ENCODE measurements at places on chromosomes 13 and 19.

- no peak for DNase-seq
Measured at GRCh38 chr19:3067563-3067962, 5.3 kb upstream of the TLE5 start.

- no peak for DNase-seq
Measured at GRCh38 chr19:50024719-50025021, 502 bp downstream of the VRK3 start.

DNA sequence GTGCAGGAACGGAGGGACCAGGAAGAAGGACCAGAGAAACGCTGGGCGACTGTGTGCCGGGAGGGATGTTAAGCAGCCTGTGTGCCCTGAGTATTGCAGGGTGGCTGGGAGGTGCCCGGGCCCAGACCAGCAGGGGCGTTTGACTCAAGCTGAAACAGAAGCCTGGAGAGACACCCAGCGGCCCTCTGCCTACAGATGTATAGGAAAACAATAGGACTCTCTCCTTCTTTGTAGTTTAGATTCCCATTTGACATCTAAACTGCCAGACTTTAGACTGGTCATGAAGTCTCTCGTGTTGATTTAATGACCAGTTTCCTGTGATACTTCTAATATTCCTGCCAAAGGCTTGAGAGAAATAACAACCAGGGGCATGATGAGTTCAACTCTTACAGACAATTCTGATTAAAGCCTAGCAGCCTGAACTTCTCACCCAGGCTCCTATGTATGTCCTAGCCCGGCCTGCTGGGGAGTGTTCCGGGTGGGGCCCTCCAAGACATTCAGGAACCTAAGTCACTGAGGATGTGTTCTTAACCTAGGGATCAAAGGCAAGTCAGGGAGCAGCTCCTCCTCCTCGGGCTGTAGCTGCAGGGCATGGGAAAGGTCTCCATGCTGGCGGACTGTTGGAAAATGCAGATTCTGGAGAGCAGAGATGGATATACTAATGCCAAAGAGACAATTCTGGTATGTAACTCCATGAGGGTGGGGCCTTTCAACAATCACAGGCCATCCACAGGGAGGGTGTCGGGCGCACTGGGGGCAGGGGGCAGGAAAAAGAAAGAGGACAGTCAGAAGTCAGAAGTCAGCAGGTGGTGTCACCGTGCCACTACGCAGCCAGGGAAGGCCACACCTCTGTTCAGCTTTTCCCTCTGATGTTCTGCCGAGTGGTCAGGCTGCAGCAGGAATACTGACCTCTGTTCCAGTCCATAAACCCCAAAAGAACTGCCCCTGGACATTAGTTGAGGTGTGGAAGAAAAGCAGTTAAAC lies 131.8 kb downstream of the STARD13 start:
- DNase-seq: peak; percentile 48

GRCh38 chr19:7971553-7972520 lies 28.4 kb upstream of the TIMM44 start:
- no peak for DNase-seq

- DNase-seq: no peak
Measured at GRCh38 chr19:17172624-17173345, 42.4 kb upstream of the USE1 start.

DNA sequence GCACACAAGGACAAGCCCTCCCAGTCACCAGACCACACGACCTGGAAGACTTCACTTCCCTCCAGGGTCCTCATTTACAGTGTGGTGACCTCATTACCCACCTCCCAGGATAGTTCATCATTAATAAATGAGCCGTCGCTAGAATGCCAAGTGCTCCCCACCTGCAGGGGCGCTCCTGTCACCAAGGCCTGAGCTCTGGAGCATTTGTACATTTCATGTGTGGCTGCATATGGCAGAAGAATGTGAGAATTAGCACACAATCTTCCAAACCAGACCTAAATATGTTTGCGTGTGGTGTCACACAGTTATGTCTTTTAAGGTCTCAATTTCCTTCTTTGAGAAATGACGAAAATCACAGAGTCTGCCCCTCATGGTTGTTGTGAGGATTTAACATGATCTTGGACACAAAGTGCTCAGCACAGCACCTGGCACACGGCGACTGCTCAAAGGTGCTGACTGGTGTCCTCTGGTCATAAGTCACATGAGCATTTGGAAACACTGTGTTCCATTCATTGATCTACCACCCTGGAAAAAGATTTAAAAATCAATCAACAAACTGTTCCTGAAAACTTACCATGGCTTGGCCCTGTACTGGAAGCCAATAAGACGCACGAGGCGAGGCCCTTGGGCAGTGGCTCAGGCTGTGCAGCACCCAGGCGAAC lies 150.6 kb upstream of the SPACA7 start:
- DNase-seq: no peak

- DNase-seq: no peak
Measured at GRCh38 chr13:47420568-47420967, 523.7 kb upstream of the HTR2A start.

- DNase-seq: no peak
Measured at GRCh38 chr13:51688937-51689662, 104.8 kb downstream of the WDFY2 start.

DNA sequence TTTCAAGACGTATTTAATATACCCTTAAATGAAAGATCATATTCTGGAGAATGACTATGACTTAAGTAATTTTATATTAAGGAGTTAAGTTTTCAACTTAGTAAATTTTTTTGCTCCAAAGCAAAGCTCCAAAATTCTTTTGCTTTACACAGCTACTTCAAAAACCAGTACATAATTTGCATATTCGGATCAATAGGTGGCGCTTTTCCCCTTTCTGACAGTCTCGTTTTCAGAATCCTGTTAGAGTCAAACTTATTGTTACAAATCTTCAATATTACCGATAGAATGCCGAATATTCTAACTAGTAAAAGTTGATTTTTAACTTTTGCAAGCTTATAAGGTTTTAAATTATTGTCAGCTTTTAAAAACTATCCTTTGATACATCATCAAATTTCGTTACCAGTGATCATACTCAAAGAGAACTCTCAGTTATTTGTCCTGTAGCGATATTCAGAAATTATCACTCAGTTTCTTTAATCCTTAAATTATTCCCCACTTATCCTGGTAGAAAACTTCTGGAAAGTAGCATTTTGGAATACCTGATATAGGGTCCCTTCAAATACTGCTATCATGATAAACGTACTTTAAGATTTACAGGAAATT lies 852.7 kb upstream of the KLHL1 start:
- DNase-seq: no peak

DNA sequence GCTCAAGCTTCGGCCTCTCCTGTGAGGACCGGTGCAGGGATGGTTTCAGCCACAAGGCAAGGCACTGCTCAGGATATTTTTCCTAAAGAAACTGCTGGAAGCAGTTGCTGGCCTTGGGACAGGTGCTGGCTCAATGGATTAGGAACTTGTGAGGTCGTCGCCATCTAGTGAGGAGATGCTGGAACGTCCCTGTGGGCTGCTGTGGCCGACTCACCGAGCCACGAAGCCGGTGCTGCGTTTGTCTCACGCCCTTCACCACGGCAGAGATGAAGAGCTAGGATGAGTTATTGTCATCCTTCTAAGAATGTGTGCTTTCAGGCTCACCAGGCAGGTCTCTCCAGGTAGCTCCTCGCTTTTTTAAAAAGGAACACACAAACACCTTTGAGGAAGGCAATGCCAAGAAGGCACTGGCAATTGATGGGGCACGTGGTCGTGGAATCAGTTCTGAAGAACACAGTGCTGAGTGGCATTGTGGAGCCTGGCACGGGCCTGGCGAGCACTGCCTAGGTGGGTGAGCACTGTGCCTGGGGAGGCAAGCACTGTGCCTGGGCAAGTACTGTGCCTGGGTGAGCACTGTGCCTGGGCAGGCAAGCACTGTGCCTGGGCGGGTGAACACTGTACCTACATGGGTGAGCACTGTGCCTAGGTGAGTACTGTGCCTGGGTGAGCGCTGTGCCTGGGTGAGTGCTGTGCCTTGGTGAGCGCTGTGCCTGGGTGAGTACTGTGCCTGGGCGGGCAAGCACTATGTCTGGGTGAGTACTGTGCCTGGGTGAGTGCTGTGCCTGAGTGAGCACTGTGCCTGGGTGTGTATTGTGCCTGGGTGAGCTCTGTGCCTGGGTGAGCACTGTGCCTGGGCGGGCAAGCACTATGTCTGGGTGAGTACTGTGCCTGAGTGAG lies 140.4 kb downstream of the TEX29 start:
- DNase-seq: peak; percentile 36

GRCh38 chr19:2391118-2391725 lies 31.2 kb downstream of the TMPRSS9 start:
- no peak for DNase-seq

- DNase-seq: no peak
Measured at GRCh38 chr13:76720821-76721220, 165.4 kb downstream of the KCTD12 start.

- no peak for DNase-seq
Measured at GRCh38 chr19:45508417-45508860, 1.2 kb downstream of the VASP start.

GRCh38 chr13:94613051-94613450 lies 11.4 kb downstream of the GPR180 start:
- no peak for DNase-seq

DNA sequence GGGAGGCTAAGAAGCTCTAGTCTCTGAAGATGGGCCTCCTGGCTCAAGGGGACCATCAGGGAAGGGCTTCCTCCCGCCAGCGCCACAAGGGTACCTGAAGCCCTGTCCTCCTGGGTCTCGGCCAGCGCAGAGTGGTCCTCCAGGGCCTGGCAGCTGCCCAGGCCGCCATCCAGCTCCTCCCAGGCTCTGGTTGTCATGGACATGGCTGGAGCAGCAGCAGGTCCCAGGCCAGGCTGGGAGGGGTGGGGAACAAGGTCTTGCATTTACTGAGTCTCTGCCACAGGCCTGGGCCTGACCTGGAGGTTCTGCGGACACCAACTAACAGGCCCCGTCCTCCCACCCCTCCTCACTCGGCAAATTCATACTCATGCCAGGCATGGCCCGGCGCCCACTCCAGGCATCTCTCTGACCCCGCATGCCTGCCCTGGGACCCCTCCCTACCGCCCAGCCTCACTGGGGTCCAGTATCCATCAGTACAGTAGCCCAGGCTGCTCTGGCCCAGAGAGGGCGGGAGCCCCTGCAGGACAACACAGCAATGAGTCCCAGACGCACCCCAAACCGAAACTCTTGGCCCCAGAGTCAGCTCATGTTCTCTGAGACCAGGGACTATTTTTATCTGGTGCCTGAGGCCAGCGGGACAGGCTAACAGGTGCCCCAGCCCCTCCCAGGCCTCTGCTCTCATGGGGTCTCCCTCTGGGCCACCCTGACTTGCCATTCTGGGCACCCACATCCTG lies 938 bp downstream of the JSRP1 start:
- no peak for DNase-seq

- no peak for DNase-seq
Measured at GRCh38 chr13:50531917-50532899, 311.3 kb downstream of the DLEU7 start.

DNA sequence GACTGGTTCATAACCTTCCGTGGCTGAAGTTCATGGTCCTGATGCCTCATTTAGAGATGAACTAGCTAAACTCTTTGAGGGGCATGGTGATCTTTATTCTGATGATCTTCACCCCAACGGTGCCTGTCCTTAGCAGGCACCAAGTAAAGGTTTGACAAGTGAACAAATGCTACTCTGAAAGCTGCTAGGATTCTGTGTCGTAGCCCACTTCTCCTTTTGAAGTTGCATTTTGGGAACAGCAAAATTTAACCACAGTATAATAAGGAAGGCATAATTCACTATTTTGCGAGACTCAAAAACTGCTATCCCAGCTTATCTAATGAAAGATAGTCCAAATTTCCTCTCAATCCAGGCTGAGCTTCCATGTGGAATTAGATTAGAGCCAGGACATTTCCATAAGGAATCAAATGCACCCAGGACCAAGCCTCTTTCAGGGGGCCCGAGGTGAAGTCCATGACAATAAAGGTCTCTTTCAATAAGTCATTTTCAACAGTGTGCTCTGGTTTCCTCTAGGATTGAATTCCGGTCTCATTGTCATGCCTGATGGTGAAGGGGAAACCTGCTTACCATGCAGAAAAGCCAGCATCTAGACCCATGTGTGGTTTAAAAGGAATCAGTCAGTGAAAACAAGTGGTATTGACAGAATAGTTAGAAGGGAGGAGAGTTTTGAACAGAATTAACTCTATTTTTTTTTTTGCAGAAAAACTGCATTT lies 23.1 kb downstream of the SIAH3 start:
- no peak for DNase-seq

GRCh38 chr13:93477238-93477637 lies 250.6 kb downstream of the GPC6 start:
- DNase-seq: no peak

DNA sequence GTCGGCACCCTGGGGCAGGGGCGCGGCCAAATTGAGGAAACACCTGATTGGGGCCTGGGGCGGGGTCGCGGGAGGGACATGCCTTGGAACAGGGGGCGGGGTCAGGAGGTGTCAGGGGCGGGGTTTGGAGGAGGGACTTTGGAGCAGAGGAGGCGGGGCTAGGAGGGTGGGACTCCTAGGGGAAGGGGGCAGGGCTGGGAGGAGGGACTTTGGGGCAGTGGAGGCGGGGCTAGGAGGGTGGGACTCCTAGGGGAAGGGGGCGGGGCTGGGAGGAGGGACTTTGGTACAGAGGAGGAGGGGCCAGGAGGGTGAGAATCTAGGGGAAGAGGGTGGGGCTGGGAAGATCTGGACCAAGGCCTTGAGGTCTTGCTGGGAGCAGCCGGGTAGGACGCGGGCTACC lies 21.9 kb downstream of the GRIN2D start:
- DNase-seq: peak; percentile 91

GRCh38 chr13:30681843-30682242 lies 53.5 kb upstream of the ALOX5AP start:
- DNase-seq: no peak

GRCh38 chr13:29847501-29847983 lies 2.9 kb downstream of the UBL3 start:
- no peak for DNase-seq

- DNase-seq: no peak
Measured at GRCh38 chr13:59203855-59204254, 959.9 kb downstream of the DIAPH3 start.

- DNase-seq: no peak
Measured at GRCh38 chr19:51025809-51026553, 435 bp downstream of the KLK11 start.

DNA sequence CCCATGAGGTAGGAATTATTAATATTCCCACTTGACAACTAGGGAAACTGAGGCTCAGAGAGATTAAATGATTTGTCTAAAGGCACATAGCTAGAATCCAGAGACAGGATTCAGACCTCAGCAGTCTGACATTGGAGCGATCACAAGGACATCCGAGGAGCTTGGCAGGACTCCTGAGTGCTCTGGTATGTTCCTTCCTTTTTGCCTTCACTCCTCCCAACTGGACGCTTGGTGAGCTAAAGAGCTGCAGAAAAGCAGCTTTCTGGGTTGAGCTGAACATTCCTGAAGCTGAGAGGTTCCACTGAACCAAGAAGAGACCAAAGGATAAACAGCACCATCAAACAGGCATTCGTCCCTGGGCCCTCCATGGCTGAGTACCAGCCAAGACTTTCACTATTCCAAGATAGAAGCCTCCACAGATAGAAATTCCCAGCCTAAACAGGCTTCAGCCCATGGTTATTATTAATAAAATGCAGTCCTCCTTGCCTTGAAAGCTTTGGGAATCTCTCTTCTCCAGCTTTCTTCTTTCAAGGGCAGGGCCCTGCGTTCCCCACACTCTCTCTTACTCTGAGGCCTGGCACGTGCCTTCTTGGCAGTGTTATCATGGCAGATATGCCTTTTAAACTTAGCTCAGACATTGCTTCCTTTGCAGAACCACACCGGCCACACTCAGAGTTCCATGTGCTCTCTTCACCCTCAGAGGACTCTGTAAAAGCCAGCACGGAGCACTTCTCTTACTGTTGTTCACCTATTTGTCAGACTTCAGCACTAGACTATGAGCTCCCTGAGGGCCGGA lies 97.1 kb downstream of the CYSLTR2 start:
- DNase-seq: no peak

All from aorta (tissue), 5 donors.